T-helper 2 cell (primary cell): ENCODE measurements at places on chromosomes 3 and 15.

GRCh38 chr15:101543926-101544612, 54.6 kb upstream of the PCSK6 start:
- no peak for DNase-seq

GRCh38 chr3:46899151-46900006, 21.9 kb downstream of the PTH1R start:
- DNase-seq, result no peak

DNA sequence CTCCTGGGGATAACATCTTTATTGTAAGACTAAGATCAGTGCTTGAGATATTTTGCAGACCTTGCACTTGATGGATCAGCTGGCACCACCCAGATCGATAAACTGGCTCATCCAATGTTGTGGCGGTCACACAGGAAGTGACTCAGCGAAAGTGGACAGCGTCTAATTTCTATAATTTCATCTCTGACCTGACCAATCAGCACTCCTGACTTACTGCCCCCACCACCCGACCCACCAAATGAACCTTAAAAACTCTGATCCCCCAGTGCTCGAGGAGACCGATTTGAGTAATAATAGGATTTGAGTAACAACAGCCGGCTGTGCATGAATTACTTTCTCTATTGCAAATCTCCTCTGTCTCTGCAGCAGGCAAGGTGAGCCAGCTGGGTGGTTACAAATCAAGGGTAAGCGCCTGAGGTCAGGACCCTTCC, 62.7 kb upstream of the RNU6-1 start:
- DNase-seq, result no peak

DNA sequence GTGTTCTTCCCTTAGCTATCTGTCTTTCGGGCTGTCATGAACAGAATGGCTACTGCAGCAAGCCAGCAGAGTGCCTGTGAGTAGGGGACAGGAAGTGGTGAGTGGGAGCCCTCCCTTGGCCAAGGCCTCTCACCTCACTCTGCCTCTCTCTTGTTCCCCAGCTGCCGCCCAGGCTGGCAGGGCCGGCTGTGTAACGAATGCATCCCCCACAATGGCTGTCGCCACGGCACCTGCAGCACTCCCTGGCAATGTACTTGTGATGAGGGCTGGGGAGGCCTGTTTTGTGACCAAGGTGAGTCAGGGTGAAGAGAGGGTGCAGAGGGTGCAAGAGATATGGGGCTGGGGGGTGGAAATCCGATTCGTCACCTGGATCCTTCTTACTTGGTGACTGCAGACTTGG, 3.0 kb downstream of the DLL4 start:
- no peak for DNase-seq

DNA sequence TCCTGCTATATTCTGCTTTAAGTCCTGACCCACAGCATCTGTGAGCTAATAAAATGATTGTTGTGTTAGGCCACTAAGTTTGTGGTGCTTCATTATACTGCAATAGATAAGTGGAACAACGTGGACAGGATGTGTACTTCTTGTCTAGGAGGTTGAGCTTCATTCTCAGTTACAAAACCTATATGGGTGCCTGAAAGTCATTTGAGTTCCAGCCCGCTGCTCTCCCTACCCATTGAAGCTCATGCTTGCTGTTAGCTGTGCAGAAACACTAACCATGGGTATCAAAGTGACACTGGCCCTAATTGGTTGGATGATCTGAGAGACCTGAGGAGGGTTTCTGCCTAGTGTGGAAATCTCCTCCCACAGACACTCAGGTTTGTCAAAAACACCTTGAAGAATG, 357.2 kb downstream of the PDCD6IP start:
- no peak for DNase-seq

DNA sequence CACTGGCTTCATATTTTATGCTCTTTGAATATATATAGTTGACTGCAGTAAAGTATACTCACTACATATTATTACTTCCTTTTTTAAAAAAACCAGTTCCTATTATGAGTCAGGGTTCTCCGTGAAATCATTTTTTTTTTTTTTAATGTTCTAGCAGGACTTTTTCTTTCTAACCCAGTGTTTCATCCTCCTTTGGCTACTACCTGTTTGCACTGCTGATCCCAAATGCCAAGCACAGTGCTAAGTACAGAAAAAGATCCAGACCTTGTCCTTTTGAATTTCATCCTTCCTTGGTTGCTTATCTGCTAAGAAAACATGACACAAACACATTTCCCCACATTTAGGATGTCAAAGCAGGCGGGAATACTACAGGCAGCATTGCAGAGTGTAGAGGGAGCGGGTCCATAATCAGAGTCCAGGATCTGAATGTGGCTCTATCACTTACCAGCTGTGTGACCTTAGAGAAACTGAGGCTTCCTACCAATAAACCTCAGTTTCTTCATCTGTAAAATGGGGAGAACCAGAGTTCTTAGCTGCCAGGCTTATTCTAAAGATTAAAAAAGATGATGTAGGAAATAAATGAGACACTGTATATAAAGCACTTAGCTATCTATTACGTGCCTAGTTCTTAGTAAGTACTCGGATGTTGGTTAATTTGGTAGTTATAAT, 37.2 kb upstream of the ANPEP start:
- no peak for DNase-seq
